ENCODE measurements at places on chromosomes 1 and 21.
A peak's percentile ranks its signal among the peaks of the same experiment; 100 is the strongest.

DNA sequence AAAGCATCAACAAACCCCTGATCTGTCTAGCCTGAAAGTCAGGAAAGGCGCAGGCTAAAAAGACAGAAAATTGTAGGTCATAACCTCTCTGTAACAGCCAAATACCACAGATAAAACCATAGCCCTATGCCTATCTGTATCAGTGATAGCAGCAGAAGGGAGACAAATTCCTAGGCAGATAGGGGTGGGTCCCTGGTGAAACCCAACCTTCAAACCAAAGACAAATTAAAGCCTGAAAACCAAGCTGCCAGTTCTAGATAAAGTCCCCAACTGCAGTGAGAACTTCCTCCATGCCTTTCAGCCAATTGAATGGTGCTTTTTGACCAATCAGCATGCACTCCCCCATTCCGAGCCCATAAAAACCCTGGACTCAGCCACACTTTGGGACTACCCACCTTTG lies 115.3 kb downstream of the NTPCR start:
- DNase-seq: no peak

DNA sequence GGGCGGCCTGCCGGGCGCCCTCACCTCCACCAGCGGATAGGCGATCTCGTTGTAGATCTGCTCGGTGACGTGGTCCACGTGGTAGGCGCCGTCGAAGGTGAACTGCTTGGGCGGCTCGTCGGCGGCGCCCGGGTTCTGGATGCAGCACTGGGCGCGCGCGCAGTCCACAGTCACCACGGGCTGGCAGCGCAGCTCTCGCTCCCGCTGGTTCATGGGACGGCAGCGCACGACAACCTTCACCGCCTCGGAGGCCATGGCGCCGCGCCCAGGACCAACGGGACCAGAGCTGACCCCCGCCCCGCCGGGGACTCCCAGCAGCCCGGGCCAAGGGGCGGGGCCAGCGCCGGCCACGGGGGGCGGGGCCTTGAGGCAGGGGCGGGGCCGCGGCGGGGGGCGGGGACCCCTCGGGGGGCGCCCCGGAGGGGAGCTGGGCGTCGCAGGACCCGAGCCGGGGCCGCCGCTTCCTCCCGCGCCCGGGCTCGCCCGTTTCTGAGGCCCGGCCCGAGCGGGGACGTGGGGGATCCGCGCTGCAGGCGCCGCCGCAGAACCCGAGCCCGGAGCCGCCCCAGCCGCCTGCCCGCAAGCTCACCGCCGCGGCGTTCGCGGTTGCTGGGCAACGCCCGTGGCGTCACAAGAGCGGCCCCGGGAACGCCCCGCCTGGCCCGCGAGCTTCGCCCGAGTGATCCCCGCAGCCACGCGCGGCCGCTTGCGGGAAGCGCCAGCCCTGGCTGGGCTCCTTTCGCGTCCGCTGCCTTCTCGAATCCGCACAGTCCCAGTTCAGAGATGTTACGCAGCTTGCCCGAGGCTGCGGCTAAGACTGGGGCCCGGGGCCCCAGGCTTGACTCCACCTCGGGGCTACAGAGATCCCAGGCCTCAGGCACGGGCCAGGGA lies at the start of gene KIF17:
Gene KIF17, minus strand, starts transcription at position 556 of the 891 bp plus-strand sequence. Its CDS starts 301 bp downstream, at position 255.
- peak; percentile 81 for DNase-seq

GRCh38 chr21:25639551-25640201 lies 618 bp downstream of the JAM2 start:
- DNase-seq: peak; percentile 61

GRCh38 chr1:49864581-49864980 lies 159.2 kb downstream of the AGBL4 start:
- DNase-seq: no peak

DNA sequence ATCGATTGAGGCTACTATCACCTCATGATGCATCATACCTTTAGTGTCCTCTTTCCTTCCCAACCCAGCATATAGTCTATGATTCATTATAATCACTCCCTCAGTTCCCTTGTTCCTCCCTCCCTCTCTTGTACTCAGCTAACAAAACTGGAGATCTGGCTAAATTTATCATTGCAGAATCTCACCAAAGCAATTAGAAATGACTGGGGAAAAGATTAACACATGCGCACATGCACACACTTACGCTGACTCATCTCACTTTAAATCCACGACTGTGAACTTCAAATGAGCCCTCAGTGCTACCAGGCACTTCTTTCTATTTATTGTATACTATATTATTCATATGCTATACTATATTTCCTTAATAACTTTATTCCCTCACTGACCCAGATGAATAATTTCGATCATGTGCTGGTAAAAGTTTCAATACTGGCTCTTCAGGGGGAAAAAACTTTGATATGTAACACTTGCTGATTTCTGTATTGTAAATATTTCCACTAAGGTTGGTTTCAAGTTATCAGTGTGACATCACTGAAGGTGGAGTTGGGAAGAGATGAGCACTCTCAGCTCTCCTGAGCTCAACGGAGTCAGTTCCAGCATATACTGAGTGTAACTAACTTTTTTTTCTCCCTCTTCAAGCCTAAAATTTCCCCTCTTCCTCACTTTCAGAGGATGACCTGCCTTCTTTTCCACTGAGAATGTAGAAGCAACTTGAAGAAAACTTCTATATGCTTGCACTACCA lies 613.7 kb upstream of the B3GALT2 start:
- no peak for DNase-seq
